Left lung (tissue), 14 donors: ENCODE measurements at places on chromosomes 5 and 9. TPM values are rescaled to one million over a fixed set of nuclear protein-coding genes. Genes with fewer than 3 reads are reported as not detected.

The SNCAIP gene
- total RNA-seq = 3.2 TPM

The DMGDH gene
- total RNA-seq = 1.3 TPM

The ANKRD33B gene
- total RNA-seq = 6.3 TPM

The HACD4 gene
- 8.4 TPM for total RNA-seq

The SH2D3C gene
- total RNA-seq = 21.7 TPM

- H3K4me1 ChIP-seq = no peaks in the 10 kb centered on the region
- H3K27me3 ChIP-seq = no peaks in the 10 kb centered on the region
- no peak for DNase-seq
- H3K36me3 ChIP-seq = no peaks in the 10 kb centered on the region
- H3K27ac ChIP-seq = no peak overlapping the region
These were observed 77.5 kb upstream of the SPATA31D4 start for GRCh38 chr9:81850724-81851123.

DNA sequence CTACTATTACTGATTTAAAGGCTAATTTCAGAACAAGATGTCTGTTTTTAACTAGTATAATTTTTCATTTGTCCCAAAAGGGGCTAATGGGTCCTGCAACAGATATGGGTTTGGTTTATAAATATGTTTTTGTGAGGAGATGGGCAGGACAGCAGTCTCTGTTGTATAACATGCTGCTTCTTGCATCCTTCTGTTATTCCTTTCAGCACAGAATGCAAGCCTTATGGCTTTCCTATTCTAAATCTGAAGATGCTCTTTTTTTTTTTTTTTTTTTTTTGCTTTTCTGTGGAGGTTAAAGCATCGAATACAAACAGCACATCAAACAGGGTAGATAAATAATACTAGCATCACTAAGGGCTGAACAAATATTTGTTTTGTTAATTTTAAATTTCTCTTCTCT lies 235.7 kb downstream of the EFNA5 start:
- no peaks in the 10 kb centered on the region for H3K27me3 ChIP-seq
- H3K4me3 ChIP-seq = no peak overlapping the region
- H3K4me1 ChIP-seq = peaks cover 10% of the 10 kb centered on the region
- H3K27ac ChIP-seq = no peak overlapping the region
- no peaks in the 10 kb centered on the region for H3K36me3 ChIP-seq

DNA sequence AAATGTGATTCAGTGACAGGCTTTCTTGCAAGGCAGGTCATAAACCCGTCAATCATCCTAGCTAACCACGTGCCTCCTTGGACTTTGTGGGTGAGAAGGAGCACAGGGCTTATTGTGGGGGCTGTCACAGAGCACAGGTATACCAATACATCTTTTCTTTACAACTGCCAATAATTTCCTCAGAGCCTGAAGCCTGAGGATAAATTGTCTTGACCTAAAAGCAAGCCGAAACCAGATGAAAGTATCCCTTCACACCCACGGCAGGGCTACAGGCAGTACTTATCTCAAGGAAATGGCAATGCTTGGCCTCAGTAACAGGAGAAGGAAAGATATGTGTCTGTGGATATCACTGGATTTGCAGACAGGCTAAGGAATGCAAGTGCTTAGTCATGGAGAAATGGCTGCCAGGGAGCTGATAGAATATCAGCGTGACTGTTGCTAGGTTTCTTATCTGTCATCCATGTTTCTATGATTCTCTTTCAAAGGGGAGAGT lies 90.3 kb upstream of the ZNF366 start:
- no peaks in the 10 kb centered on the region for H3K27me3 ChIP-seq
- H3K27ac ChIP-seq = no peak overlapping the region
- no peak for DNase-seq
- H3K4me3 ChIP-seq = no peak overlapping the region

DNA sequence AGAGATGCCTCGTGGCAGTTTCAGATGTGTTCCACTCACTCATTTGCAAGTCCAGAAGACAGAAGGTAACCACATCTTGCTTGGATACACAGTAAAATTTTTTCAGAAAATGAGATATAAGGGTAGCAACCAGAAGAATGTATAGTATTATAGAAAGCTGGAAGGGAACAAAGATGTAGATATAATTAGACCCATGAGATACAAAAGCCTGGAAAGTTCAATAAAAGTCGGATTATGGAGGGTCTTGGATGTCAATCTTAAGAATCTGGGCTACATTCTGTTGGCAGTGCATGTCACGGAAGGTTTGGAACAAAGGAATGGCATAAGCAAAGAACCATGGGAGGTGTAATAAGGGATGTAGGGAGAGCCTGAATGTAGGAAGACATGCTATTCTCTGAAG lies 5.1 kb upstream of the CEP78 start:
- no peak overlapping the region for H3K4me3 ChIP-seq
- no peak overlapping the region for H3K27ac ChIP-seq
- DNase-seq = no peak
- H3K36me3 ChIP-seq = no peaks in the 10 kb centered on the region
- peaks cover 5% of the 10 kb centered on the region for H3K4me1 ChIP-seq
- no peaks in the 10 kb centered on the region for H3K27me3 ChIP-seq

DNA sequence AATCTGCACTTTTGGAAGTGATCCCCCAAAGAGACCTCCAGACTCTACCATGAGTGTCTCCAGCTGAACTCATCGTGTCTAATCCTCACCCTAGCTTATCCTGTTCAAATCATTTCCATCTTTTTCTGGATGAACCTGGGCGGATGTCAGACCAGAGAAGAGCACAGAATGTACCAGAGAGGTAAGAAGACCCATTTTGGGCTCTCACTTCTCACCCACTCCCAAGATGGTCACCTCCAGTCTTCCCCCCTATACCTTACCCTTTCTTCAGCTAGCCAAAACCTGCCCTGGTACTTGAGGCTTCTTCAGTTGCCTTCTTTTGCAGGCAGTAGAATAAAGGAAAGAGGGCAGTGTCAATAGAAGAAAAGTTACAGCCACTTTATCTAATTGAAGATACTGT lies 27.9 kb upstream of the ANXA2R start:
- DNase-seq = no peak
- peak overlapping the region; percentile 69 for H3K4me3 ChIP-seq
- no peak overlapping the region for H3K27ac ChIP-seq
- H3K27me3 ChIP-seq = no peaks in the 10 kb centered on the region
- H3K4me1 ChIP-seq = peaks cover 48% of the 10 kb centered on the region

GRCh38 chr5:158992037-158992740 lies 107.5 kb downstream of the EBF1 start:
- H3K27ac ChIP-seq = no peak overlapping the region
- no peaks in the 10 kb centered on the region for H3K4me1 ChIP-seq
- no peak for DNase-seq
- H3K4me3 ChIP-seq = no peak overlapping the region

GRCh38 chr9:18743971-18744370 lies 270.0 kb downstream of the ADAMTSL1 start:
- DNase-seq = no peak
- H3K36me3 ChIP-seq = no peaks in the 10 kb centered on the region
- no peak overlapping the region for H3K27ac ChIP-seq
- no peaks in the 10 kb centered on the region for H3K4me1 ChIP-seq
- H3K4me3 ChIP-seq = no peak overlapping the region
